Spinal cord (tissue), 10 donors: ENCODE measurements at places on chromosomes 11 and 22.

- DNase-seq: no peak
Observed at GRCh38 chr11:104704888-104705287, 193.4 kb downstream of the CASP12 start.

DNA sequence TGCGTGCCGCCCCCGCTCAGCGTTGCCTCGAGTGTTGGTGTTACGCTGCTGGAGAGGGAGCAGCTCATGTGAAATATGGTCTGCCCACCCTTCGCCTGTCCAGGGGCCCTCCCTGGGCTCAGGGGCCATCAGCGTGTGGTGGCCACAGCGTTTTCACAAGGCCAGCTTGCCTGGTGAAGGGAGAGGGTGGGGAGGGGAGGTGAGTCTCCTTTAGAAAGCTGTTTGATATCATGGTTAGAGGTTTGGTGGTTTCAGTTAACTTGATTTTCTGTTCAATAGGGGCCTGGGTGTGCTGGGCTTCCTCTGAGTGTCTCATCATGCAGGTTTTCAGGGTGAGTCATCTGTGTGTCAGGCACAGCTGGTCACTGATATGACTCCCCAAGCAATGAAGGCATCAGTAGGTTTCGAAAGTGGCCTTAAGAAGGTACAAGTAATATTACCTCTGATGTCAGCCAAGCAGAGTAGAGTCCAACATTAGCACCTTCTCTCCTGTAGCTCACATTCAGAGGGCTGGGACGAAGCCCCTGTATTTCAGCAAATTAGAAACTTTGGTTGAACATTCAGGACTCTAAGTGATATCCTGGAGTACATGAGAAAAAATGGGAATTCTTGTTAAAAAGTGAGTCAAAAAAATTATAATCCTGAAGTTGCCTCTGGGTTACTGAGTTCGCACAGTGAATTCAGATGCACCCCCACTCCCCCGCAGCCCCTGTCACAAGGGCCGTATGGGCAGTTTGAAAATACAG lies 172.5 kb downstream of the TBC1D22A start:
- no peak for DNase-seq

DNA sequence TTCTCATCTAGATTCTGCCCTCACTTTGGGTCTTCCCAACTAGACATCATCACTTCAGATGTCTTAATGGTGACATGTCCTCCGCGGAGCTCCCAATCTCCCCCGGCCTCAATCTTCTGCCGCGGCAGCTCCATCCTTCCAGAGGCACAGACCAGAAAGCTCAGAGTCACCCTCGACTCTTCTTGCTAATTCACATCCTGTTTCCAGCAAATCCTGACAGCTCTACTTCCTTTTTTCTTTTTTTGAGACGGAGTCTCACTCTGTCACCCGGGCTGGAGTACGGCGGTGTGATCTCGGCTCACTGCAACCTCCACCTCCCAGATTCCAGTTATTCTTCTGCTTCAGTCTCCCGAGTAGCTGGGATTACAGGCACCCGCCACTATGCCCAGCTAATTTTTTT lies 54.5 kb downstream of the CACNG2 start:
- DNase-seq: no peak

DNA sequence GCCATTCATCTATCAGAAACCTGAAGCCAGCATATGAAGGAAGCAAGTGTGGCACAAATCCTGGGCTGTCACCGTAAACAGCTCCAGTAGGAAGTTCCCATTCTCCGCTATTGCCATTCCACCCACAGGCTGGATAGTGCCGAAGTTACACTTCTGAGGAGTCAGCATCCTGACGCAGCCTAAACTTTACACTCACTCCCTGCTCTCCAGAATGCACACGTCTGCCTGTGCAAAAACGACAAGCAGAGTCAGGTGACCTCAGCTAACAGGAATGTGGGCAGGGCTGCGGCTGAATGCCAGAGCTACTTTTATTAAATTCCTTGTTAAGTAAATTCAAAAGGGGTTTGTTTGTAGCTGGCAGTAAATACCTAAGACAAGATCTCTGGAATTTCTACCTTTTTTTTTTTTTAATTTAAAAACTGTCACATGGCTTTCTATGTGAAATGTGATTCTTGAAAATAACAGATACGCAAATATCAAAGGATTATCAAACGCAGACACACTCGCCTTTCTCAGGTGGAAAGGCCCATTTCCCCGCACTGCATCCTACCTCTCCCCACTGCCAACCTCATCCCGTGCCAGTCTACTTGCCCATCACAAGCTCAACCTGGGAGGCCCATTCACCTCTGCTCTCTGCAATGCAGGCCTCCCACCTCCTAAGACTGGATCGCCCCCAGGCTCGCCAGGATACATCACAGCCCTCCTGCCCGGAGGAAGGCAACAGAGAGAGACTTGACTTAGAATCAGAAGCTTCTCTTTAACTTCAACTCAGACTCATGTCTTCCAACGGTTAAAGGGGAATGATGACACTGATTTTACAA lies 33.5 kb downstream of the NFRKB start:
- DNase-seq: no peak

- no peak for DNase-seq
Observed at GRCh38 chr11:34354782-34355181, 3.0 kb downstream of the ABTB2 start.

- no peak for DNase-seq
Observed at GRCh38 chr22:26486394-26486793, 2.7 kb downstream of the SRRD start.

DNA sequence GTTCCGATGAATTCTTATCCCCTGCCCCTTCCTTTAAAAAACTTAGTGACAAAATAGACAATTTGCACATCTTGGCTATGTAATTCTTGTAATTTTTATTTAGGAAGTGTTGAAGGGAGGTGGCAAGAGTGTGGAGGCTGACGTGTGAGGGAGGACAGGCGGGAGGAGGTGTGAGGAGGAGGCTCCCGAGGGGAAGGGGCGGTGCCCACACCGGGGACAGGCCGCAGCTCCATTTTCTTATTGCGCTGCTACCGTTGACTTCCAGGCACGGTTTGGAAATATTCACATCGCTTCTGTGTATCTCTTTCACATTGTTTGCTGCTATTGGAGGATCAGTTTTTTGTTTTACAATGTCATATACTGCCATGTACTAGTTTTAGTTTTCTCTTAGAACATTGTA lies 12.0 kb downstream of the CCND1 start:
- no peak for DNase-seq

GRCh38 chr11:29962243-29962642 lies 54.6 kb downstream of the KCNA4 start:
- no peak for DNase-seq

DNA sequence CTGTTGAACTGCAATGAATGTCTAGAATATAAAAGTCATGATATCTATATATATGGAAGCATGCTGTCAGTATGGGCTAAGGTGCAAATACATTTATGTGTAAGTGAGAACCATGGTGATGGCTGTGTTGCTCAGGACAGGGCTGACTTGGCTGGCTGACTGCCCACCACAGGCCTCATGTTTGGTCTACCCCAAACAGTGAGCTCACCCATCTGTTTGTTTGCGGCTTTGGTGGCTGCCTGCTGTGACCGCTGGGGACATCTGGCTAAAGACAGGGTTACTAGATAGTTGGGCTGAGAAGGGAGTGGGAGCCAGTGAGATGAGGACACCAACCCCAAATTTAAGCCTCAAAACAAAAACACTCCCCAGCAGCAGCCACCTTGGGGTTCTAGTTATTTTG lies 6.3 kb downstream of the CD44 start:
- no peak for DNase-seq

DNA sequence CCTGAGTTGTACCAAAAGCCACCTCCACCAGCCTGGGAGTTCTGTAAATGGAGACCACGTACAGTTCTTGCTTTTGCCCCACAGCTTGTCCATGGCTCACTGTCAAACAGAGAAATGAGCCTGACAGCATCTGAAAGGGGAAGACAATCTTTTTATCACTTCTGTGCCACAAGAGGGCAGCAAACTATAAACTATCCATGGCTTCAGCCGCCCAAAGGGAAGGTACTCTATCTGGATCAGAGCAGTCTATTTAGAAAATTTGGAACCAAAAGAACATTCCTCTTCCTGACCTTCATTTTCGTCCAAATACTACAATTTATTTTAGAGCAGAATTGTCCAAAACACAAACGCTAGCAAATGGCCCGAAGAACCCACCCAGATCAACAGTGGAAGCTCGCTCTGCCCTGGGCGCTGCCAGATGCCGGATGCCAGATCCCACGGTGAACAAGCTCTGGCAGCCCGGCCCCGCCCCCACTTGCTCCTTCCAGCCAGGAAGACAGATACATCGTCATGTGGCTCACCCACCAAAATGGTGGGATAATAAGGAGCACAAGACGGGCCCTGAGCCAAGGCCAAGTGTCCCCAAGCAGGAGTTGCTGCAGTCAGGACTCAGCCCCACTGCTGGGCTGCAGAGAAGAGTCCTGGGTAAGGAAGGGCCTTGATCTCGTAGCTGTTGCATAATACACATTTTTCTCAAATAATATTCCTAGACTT lies 23.9 kb upstream of the SCGB1A1 start:
- peak; percentile 98 for DNase-seq

DNA sequence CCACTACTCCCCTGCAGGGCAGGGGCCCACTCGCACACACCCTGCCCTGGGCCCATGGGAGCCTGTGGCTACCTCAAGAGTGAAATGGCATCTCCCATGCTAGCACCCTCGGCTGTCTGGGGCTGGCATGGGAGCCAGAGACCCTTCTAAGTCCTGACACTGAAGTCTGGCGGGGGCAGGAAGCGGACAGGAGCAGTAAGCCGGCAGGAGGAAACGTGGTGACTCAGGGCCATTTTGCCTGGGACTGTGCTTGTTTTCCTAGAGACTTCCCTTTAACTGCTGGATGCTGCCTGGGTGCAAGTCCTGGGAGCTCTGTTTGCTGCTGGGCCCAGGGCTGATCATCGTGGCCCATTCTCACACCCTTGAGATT lies 16.8 kb downstream of the RELT start:
- DNase-seq: no peak

GRCh38 chr11:26947904-26948639 lies 45.8 kb upstream of the FIBIN start:
- DNase-seq: no peak

GRCh38 chr22:47816863-47817210 lies 1054.4 kb downstream of the TBC1D22A start:
- no peak for DNase-seq

- DNase-seq: no peak
Observed at GRCh38 chr11:101009690-101010055, 119.9 kb downstream of the PGR start.

GRCh38 chr11:123751781-123752180 lies 2.5 kb downstream of the OR6X1 start:
- DNase-seq: no peak

- DNase-seq: no peak
Observed at GRCh38 chr11:85444479-85444878, 182.7 kb downstream of the DLG2 start.

DNA sequence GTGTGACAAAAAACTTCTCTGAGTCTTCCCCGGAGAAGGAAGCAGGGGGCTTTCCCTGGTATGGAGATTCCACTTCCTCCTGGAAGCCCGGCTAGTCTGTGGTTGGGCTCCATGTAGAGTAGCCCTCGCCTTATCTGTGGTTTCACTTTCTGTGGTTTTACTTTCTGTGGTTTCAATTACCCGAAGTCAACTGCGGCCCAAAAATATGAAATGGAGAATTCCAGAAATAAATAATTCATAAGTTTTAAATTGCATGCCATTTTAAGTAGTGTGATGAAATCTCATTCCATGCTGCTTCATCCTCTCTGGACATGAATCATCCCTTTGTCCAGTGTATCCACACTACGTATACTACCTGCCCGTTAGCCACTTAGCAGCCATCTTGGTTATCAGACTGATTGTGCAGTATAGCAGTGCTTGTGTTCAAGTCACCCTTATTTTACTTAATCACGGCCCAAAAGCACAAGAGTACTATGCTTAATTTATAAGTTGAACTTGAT lies 275.0 kb upstream of the SESN3 start:
- DNase-seq: no peak

DNA sequence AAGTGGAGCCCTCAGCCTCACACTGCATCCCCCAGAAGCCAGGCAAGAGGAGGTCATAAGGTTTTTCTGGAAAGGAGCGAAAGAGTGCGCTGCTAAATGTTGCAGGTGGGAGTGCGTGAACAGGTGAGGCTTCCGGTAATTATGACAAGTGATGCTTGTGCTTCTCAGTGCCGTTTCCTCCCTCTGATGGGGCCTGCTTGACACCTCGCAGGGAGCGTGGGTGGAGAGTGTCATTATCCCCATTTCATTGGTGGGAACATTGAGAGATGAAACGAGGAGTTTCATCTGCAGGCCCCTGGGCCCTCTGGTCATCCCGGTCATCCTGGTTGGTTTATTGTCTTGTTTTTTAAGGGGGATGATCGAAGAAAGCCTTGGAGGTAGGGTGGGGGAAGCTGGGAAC lies 57.5 kb downstream of the BCR start:
- DNase-seq: no peak

- DNase-seq: no peak
Observed at GRCh38 chr11:2883979-2884815, 1.4 kb downstream of the CDKN1C start.

GRCh38 chr11:61163714-61164605 lies 2.7 kb upstream of the VPS37C start:
- DNase-seq: no peak

GRCh38 chr11:69944146-69944795 lies 125.1 kb upstream of the FGF3 start:
- DNase-seq: no peak

GRCh38 chr22:37953062-37953436 lies 352 bp downstream of the C22orf23 start:
- DNase-seq: no peak

- DNase-seq: no peak
Observed at GRCh38 chr11:131486937-131487635, 116.7 kb downstream of the NTM start.

- no peak for DNase-seq
Observed at GRCh38 chr11:119306373-119306890, 10.5 kb downstream of the MCAM start.

GRCh38 chr11:96459751-96460150 lies 69.9 kb downstream of the JRKL start:
- no peak for DNase-seq

DNA sequence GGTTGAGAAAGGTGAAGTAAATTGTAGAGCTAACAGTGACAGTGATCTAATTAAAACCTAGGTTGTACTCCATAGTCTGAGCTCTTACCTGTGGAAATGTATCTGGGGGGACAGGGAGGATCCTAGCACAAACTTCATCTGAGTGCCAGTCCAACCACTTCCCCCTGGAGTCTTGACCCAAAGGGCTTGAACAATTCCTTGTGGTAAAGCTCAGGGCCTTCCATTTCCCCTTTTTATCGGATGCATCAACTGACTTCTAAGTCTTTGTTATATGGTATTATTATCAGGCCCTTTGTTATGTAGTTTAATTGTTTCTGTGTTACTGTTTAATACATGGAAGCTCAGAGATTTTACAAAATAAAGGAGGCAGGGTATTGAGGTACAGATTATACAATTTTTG lies 140.2 kb upstream of the SESN3 start:
- no peak for DNase-seq

GRCh38 chr11:75330291-75330690 lies 21.2 kb downstream of the ARRB1 start:
- DNase-seq: no peak

- DNase-seq: no peak
Observed at GRCh38 chr11:15801126-15801525, 555.2 kb downstream of the SOX6 start.

GRCh38 chr11:33875621-33876294 lies 16.1 kb downstream of the LMO2 start:
- DNase-seq: no peak

- no peak for DNase-seq
Observed at GRCh38 chr11:78878631-78879030, 304.0 kb upstream of the NARS2 start.

- DNase-seq: no peak
Observed at GRCh38 chr11:108863528-108863927, 198.7 kb downstream of the DDX10 start.
